Left renal pelvis (tissue), 4 donors: ENCODE measurements at places on chromosomes 5 and 9.

DNA sequence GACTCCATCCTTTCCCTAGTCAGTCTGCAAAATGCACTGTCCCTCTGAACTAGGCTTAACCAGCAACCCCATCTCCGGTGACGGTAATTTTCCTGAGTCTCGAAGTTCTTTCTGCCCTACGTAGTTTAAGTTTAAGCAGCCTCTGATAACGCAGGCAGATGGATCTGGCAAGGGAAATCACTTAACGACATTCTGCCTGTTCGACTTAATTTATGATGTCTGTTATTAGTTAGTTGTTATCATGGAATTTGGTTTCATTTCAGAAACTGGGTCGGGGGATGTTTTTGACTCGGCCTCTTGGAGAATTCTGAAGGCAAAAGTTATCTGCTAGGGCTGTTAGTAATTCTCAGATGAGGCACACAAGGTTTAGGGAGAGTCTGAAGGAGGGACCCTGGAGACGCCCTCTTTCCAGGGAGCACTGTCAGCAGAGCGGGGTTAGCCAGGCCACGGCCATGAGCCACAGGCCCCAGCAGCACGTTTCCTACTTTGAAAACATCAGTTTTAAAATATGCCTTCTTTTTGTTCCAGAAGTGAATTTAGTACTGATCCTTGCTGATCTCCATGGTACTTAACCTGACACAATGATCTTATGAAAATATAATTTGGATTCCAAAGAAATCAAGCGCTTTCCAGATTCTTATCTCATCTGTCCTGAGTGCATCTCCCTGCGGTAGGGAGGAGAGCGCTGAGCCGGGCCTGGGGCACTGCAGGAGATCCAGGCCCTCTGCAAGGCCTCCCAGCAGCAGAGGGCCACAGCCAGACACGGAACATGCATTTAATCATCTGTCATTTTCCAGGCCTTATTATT, 171.0 kb upstream of the OTULINL start:
- DNase-seq, result no peak

- DNase-seq, result no peak
Observed at GRCh38 chr5:95087816-95088317, 197.0 kb downstream of the MCTP1 start.

GRCh38 chr5:55591686-55592085, 56.9 kb upstream of the PLPP1 start:
- no peak for DNase-seq

DNA sequence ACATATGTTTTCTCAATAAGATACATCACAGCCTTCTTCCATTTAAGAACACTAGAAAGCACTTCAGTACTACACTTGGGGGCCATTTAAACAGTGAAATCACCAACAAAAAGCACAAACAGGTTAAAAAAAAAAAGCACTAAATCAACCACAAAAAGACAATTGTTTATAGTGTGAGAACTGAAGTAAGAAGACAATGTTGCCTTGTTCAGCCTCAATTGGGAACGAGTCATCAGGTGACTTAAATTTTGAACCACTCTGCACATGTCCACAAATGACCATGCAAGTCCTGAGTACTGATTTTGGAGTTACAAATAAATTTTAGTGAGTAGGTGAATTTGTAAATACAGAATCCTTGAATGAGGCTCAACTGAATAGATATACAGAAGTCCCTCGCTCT, 37.2 kb upstream of the HNRNPA0 start:
- no peak for DNase-seq

DNA sequence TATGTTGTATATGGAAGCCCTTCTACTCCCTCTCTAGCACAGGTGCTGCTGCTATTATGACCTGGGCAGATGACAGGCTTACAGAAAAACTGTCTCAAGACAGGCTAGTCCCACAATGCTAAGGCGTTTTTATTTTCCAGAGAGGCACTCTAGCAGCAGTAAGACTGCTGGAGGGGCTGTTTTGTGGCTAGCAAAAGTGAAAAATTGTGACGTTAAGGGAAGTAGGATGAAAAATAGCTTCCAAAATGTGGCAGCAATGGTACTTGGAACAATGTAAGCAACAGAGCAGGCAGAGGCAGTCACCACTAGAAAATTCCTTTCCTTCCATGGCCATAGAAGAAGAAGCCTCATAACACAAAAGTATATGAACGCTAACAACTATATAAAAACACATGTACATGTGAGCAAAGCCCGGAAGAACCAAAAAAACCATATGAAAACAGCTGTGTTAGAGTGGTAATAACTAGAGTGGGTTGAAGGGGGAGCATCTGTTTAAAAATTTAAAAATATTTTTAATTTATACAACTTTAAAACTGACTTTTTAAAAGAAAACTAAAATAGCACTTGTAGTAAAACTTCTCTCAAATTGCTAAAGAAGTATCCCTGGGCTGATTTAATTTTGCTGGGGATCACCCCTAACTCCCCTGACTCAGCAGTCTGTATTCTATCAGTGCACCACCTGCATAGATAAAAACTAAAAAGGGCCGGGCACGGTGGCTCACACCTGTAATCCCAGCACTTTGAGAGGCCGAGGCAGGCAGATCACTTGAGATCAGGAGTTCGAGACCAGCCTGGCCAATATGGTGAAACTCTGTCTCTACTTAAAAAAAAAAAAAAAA, 30.6 kb downstream of the CLINT1 start:
- DNase-seq, result no peak

DNA sequence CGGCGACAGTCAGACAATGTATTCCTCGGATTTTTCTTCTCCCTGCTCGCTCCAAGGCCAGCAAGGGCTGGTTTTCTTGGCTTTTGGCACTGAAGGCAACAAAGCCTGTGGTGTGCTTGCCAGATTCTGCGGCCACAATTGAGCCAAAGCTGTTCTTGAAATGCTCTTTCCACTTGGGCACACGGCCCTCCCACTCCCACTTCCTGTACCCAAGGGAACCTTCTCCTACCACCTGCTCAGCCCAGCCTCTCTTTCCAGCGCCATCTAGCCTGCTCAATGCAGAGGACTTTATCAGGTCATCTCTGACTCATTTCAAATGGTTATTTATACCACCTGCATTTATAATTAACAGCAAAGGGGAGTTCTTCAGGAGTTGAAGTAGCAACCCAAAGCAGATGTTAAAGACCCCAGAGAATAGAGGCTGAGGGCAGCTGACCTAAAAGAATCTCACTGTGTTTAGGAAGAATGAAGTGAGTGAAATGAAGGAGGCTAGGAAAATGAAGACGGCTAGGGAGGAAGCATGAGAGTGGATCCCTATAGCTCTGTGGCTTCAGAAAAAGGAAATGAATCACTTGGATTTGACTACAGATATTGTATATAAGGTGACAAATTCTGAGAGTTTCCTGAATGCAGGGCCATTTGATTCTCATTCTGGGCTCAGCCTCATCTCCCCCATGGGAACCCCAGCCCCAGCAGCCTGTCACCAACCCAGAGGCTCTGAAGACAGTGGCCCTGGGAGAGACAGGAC, 439.0 kb downstream of the ENC1 start:
- DNase-seq, result no peak

- DNase-seq, result no peak
Observed at GRCh38 chr5:125302577-125302976, 556.1 kb upstream of the ZNF608 start.

DNA sequence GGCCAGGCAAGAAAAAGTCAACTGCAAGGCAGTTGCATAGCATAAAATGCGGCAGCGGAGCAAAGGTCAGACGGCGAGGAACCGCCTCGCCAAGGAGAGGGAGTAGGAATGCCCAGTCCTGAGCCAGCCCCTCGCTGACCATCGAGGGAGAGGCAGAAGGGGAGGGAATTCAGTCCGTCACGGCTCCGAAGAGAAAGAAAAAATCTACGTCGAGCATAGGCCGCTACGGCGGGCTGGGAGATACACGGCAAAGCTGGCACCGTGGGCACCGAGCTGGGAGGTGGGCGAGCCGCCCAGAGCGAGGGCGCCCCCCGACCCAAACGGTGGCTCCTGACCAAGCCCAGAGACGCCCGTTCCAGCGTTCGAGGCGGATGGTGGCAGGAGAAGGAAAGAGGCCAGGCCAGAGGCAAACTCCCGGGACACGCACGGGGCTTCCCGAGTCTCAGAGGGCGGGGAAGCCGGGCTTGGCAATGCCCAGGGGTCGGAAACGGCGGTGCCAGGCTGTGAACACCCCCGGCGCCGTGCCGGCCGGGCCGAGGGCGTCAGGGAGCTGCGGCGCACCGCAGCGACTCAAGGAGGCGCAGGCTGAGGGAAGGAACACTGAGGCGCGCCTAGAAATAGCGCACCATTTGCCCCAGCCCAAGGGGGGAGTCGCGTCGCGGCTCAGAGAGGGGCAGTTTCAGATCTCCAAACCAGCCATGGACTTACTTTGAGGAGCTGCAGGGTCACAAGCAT, 518 bp downstream of the SPRY4 start:
- no peak for DNase-seq

DNA sequence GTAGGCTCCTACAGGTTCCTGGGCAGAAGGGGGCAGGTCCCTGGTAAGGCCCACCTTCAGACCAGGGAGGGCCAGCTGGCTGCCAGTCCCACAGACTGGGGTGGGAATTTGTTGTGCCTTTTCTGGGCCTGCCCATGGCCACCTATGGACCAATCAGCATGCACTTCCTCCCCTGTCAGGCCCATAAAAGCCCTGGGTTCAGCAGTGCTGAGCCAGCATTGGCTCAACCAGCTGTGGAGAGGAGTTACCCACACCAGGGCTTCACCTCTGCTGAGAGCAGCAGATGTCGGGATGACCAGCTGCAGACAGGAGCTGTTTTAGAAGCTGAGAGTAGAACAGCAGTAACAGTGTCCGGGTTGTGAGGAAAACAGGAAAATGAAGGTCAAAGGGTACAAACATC, 373.4 kb upstream of the ACO1 start:
- no peak for DNase-seq

DNA sequence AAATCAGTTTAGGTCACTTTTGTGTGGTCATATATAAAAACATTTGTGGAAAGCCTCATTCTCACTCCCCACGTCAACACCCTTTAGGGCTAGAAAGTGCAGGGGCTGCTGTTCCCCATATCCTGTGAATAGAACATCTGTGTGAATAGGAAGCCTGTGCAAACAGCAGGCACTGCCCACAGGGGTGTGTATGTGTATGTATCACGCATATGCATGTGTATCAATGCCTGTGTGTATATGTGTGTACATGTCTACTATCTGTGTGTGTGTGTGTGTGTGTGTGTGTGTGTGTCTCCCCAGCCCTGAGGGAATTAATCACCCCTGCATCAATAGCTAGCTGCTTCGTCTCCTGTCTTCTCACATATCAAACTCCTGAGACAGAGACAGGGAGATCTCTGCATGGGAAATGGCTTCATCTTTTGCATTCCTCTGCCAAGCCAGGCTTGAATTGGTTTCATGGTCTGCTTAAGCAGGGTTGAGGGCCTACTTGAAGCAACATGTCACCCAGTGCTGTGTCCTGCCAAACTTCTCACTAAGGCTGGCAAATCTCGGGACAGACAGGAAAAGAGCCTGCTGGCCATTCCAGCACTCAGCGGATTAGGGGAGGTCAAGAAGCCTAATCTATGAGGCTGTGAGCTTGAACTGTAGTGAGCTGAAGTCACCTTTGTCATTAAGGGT, 265.8 kb downstream of the ADAMTSL1 start:
- no peak for DNase-seq

GRCh38 chr5:68657055-68657961, 436.5 kb upstream of the SLC30A5 start:
- DNase-seq, result no peak

DNA sequence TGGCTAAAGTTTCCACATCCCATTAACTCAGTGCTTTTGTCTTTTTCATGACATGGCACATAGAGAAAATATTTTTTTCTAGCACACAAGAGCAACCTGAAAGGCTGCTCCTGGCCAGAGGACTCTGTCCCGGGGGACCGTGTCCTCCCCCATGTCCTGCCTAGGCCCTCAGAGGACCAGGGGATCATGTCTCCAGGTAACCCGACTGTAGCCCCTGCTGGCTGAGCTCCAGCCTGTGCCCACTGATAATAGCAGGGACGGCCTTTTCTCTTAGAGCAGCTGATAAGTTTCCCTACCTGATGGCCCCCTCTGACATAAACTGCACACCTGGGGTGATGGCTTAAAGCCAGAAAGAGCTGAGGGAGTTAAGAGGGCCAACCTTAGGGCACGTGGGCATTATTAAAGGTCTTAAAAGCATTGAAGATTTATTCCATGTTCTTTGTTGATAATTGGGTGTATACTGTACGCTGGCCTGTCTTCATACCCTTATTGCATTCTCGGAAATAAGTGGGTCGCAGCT, 5.9 kb downstream of the HDHD3 start:
- DNase-seq, result no peak

GRCh38 chr5:81167544-81167943, 65.6 kb upstream of the CKMT2 start:
- no peak for DNase-seq

DNA sequence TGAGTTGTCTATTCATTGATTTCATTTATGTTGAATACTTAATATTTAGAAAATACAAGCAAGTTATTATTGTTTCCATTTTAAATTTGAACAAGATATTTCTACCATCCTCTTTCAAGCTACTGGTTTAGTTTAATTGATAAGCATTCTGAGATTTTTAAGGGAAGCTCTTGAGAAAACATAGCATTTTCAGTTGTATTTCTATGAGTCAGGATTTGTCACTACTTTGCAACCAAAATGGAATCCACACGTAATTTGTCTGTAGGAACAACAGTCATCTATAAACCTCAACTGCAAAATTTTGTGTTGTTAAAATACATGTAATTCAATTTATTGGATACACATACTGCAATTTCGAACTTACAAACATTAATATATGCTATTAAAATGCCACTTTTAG, 74.0 kb downstream of the PRR16 start:
- DNase-seq, result no peak

GRCh38 chr5:142399891-142400290, 75.1 kb upstream of the SPRY4 start:
- no peak for DNase-seq

DNA sequence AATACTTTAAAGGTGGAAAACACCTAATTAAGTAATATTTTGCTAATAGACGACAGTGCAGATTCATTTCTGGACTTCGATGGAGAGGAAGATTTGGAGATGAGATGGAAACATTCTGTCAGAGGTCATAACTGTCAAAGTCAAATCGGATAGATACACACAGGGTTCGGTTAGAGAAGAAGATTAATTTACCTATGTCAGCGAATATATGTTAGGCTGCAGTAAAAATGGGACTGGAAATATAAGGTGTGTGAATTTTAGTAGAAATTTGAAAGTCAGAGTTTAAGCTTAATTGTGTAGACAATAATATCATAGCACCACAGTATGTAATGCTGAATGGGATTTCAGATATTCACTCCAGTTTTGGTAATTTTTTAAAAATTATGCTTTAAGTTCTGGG, 1020.3 kb upstream of the ACO1 start:
- no peak for DNase-seq

GRCh38 chr5:137097203-137097602, 401.9 kb downstream of the SPOCK1 start:
- no peak for DNase-seq

GRCh38 chr5:173926359-173926758, 38.2 kb downstream of the CPEB4 start:
- no peak for DNase-seq

GRCh38 chr9:125428060-125428901, 166.7 kb downstream of the GAPVD1 start:
- DNase-seq, result no peak

DNA sequence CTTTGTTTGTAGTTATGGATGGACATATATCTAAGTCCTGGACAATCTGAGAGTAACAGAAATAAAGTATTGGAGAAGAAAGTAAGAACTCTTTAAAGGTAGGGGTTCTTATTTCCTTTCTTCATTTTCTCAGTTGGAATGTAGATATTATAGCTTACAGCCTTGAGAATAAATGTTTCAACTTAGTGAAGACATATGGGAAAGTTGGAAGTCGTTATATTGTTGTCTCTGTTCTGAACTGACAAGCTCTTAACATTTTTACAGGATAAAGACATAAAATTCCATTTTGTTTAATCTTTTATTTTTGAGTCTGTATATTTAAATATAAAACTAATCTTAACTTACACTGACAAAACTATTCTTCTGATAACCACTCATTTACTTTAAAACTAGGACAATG, 2187.5 kb upstream of the ACO1 start:
- DNase-seq, result no peak
